ENCODE measurements at places on chromosomes 1 and 21.

GRCh38 chr1:229757226-229757625 is 131.2 kb downstream of the URB2 start:
- no peak for DNase-seq

DNA sequence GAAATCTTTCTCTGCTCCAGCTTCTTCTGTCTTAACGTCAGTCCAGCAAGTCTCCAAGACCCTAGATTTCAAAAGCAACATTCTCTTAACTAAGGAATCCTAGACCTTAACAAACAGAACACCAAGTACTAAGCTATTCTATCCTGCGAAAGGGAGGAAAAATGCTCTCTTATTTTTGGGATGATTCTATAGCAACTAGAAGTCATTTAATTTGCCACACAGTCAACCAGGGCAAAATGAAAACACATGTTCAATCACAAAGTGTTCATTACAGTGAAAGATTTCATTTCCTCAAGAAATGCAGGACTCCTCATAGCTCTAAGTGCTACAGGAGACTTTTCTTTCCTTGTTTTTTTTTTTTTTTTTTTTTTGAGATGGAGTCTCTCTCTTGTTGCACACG is 36.2 kb upstream of the DOCK7 start:
- DNase-seq = no peak

DNA sequence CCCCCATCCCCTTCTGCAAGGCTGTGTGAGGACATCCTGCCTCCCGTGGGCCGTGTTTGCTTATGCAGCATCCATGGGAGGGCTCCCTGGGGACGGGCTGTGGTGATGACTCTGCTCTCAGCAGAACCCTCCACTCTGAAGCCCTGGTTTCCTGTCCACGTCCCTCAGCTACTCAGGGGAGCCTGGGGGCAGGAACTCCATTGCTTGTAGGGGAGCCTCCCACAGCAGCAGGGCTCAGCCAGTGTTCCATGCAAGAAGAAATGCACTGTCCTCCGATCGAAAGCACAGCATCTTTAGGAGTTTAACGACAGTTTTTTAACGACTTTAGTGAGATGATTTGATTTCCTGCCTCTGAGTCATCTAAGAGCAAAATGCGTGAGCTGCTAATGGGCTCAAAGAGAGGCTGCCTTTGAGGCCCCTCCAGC is 8.3 kb upstream of the KCNAB2 start:
- no peak for DNase-seq

GRCh38 chr1:228812961-228813360 is 77.7 kb downstream of the RHOU start:
- DNase-seq = no peak

GRCh38 chr1:41282679-41283317 is 40.7 kb upstream of the SCMH1 start:
- DNase-seq = no peak

GRCh38 chr1:86114816-86115400 is 41.7 kb downstream of the COL24A1 start:
- DNase-seq = no peak

GRCh38 chr1:23126801-23127200 is 41.9 kb downstream of the LUZP1 start:
- DNase-seq = no peak

DNA sequence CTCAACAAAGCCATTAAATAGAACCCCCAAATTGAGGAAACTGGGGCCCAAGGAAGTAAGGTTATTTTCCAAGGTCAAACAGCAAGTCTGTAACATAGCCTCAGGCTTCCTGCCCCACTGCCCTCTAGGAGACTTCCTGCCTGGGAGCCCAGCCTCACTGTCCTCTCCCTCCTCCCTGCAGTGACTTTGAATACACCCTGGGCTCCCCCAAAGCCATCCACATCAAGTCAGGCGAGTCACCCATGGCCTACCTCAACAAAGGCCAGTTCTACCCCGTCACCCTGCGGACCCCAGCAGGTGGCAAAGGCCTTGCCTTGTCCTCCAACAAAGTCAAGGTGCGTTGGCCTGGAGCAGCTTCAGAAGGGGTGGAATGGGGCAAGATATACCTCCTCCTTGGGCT is 18.3 kb downstream of the GRHL3 start:
- DNase-seq = no peak

DNA sequence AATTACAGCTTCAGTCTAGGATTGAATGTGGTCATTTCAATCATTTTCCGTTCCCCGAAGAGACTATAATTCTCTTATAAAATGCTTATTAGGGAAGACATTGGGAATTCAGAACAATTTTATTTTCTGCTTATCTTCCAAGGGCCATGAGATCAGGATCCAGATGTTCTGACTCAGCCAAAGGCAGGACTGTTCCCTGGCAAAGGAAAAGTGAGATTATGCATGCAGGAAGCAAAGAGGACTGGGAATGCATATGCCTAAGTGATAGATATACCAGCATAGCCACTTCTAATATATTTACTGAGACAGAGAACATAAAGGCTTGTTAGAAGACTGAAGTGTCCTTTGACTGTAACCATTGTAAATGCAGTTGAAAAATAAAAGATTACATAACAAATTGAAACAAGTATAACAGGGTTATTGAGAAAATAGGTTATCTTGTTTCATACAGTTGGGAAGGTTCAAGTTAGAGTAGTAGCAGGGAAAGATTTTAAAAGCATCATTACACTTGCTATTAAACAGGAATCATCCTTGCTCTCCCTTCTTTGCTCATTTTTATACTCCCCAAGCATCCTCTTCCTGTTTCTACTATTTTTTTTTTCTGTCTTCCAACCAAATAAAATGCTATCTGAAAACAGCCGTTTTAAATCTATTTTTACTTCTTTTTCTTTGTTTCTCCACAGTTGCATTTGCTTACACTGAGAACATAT is 439.6 kb upstream of the ADAMTS5 start:
- DNase-seq = no peak

- no peak for DNase-seq
These were observed 47.6 kb upstream of the DMRTB1 start for GRCh38 chr1:53411541-53412152.

GRCh38 chr1:172991674-172992400 is 58.9 kb downstream of the TNFSF18 start:
- no peak for DNase-seq

- DNase-seq = no peak
These were observed 70.0 kb downstream of the CLCA4 start for GRCh38 chr1:86616871-86617270.

- no peak for DNase-seq
These were observed 53.3 kb downstream of the ERO1B start for GRCh38 chr1:236228411-236228810.

- no peak for DNase-seq
These were observed 67.9 kb upstream of the MACF1 start for GRCh38 chr1:39136638-39137037.

DNA sequence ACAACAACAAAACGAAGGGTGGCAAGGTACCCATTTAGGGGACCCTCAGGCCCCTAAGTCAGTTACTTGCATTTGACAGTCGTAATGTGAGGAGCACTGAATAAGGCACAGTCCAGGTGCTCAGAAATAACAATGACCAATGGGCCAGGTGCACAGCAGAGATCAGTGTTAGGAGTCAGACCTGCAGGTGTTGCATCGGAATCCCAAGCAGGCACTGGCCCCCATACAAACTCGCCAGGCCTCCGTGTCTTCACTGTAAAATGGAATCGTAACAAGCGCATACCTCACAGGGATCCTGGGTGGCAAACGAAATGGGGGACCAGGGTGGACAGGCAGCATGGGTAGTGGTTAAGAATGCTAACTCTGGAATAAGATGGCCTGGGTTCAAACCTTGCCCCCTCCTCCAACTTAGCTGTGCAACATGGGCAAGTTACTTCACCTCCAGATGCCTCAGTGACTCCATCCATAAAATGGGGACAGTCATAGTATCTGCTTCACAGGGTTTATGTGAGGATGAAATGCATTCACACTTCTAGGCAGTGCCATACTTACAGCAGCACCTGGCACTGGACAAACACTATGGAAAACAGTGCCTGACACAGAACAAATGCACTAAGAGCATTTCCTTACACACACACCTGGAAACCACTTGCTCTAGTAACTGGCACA is 20.2 kb downstream of the RCAN1 start:
- DNase-seq = no peak

DNA sequence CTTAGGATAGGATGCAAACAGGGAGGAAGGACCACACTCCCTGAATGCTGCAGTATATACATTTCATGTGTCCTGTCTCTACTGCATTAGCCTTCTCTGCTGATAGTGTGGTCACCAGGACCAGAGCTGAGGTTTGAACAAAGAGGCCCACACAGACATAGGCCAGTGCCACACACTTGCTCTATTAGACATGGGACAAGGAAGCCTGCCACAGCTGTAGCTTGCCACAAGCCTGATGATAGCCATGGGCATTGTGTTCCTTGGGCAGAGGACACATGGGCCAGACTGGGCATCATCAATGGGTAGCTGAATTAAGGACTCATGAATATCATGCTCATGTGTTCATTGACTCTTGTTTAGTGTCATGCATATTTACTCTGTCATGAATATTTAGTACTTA is 10.4 kb downstream of the CAMSAP2 start:
- DNase-seq = no peak

GRCh38 chr1:207444514-207445217 is 9.5 kb upstream of the CR2 start:
- no peak for DNase-seq

DNA sequence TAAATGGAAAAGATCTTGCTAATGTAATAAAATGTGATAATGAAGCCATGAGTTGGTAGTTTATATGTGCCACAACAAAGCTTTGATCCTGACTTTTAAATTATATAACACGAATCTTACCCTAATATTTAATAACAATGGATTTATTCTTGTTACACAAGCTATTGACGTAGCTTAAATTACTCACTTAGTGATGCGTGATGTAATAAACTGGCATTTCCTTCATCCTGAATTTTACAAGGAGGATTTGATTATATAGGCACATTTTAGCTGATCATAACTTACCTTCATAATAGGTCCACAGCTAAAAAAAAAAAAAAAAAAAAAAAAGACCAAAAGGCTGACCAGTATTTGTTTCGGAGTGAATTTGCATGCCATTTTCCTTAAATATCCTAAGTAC is 76.2 kb upstream of the IVNS1ABP start:
- DNase-seq = no peak

- no peak for DNase-seq
These were observed 99.0 kb upstream of the C1orf105 start for GRCh38 chr1:172321451-172321850.

DNA sequence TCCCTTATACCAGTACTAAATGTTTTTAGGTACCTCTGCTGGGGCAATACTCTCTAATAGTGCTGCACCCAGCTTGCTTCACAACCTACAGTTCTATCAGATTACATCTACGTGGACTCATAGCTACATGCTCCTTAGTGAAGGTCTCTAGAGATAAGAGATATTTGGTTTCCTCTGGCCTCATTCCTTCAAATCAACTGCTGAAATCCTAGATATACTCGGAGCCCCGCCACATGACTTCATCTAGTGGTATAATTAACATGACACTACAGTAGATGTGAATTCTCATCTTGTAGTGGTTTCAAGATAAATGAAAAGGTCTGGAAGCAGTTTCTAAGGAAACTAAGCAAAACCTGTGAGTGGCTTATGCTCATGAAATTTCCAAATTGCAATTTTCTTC is 115.4 kb downstream of the SMYD2 start:
- DNase-seq = no peak

GRCh38 chr1:3842912-3843311 is 14.1 kb downstream of the CEP104 start:
- DNase-seq = no peak

GRCh38 chr1:206952171-206952570 is 5.9 kb upstream of the PIGR start:
- no peak for DNase-seq

DNA sequence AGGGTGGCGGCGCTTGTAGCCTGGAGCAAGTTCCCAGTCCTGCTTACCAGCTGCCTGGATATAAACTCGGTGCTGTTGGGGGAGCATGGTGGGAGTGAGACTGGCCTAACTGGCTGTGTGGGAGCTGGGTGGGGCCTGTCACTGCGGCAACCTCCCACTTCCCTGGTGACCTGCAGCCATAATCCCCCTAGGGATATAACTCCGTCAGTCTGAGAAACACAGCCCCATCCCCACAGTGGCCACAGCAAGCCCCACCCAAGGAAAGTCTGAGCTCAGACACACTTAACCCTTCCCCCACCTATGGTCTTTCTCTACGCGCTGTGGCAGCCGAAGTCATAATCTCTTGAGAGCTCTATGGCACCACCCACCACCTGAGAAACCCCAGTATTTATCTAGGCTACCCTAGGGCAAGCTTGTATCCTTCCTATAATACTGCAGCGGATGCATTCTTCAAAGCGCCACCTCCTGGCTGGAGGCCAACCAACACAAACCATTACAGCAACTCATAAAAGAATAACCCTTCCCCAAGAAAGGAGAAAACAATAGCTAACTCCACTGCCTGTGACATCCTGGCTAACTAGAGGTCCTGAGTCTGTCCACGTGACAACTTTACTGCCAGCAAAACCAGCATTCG is 57.4 kb downstream of the ZNF648 start:
- no peak for DNase-seq

DNA sequence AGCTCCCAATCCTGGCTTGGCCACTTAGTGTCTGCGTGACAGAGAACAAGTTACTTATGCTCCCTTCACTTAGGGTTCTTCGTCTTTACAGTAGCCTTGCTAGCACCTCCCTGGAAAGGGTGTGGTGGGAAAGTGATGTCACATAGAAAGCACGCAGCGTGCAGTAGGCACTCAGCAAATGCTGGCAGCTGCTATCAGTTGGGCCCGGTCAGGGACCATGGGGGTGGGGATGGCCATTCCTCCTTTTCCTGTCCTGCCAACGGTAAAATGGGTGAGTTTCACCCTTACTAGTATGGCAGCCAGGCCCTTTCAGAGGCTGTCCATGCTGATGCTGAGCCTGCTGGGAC is 6.2 kb upstream of the KCNA10 start:
- no peak for DNase-seq

DNA sequence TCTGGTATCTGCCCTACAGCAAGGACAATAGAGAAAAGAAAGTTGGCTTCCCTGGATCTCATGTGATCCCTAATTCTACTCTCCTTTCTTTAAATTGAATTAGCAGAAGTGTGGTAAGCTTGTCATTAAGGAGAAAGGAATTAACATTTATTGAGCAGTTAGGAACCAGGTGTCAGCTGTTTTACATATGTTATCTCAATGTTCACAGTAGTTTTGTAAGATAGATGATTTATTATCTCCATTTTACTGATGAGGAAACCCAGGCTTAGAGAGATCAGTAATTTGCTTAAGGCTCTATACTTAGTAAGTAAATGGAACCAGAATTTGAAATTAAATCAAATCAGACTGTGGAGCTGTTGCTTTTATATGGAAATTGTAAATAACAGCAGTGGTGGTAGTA is 8.0 kb downstream of the XPR1 start:
- DNase-seq = no peak

- DNase-seq = no peak
These were observed 673.7 kb upstream of the BRINP3 start for GRCh38 chr1:191151321-191151807.

DNA sequence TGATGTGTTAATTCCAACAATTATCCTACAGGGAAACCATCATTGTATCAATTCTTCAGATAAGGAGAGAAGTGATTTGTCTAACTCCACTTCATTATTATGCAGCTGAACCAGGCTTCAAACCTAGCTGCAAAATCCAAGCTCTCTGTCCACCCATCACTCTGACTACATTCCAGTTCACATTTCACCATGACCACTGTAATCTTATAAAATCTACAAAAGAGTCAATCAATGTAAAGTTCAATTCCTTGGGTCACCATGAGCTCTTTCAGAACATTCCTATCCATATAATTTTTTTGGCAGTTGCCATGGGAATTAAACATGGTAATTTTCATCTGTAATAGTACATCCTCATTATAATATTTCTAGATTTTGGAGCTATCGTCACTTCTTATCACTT is 100.9 kb downstream of the PLPPR5 start:
- no peak for DNase-seq

Measured in central memory CD8-positive, alpha-beta T cell (primary cell).